ENCODE measurements at places on chromosomes 7 and 10.
A peak's percentile ranks its signal among the peaks of the same experiment; 100 is the strongest.

GRCh38 chr7:157360483-157361025 lies 23.8 kb downstream of the DNAJB6 start:
- DNase-seq, result no peak

GRCh38 chr10:33706191-33706590 lies 371.7 kb upstream of the NRP1 start:
- DNase-seq, result no peak

DNA sequence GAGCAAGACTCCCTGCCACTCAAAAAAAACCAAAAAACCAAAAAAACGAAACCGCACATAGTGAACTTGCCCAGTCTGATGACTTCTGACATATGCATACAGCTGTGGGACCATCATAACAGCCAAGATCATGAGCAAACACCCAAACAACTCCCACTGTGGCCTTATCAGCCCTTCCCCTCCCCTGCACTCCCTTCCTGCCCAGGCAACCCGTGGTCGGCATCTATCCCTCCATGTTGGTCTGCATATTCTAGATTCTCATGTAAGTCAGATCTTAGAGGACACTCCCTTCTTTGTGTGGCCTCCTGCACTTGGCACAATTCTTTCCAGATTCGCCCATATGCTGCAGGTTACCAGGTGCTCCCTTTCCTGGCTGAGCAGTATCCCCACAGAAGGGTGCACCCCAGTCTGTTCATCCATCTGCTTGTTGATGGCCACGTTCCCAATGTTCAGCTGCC lies 72.8 kb downstream of the GNA12 start:
- no peak for DNase-seq

GRCh38 chr7:52547308-52547910 lies 488.0 kb upstream of the POM121L12 start:
- no peak for DNase-seq

GRCh38 chr10:131310551-131311401 lies 745 bp downstream of the TCERG1L start:
- no peak for DNase-seq

GRCh38 chr10:117096599-117097201 lies 41.4 kb downstream of the VAX1 start:
- DNase-seq, result no peak

GRCh38 chr7:50664461-50664922 lies 99.3 kb upstream of the DDC start:
- DNase-seq, result no peak

DNA sequence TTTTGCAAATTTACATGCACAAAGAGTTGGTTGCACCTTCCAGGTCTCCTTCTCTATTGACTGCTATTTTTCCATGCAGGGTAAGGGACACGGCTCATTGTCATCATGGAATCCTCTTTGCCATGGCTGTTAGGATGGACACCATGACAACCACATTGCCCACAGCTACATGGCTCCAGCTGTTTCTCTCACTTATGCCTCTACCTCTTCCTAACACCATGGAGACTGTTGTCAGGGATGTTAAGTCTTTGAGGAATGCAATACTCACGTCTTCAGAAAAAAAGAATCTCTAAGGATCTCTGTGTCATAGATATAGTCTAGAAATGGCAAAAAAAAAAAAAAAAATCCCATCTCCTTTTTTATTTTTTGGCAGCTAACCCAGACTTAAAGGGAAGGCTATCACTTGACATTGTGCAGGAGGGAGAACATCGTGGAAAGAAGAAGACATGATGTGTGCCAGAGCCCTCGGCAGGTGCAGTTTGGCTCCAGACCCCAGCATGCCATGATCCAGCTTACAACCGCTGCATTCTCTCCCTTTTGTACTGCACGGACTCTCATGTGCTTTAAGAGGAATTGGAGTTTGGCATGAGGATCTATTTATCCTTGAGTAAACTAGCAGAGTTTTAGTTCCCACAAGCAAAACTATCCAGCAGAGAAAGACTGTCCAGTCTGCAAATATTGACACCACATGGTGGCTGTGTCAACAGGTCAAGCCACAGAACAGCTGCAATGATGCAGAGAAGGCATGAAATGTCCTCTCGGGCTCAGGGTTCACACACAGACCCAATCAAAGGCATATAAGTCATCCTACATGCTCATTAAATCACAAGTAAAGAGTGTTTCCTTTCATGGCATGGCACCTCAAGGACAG lies 70.8 kb downstream of the FRMD4A start:
- DNase-seq, result no peak

DNA sequence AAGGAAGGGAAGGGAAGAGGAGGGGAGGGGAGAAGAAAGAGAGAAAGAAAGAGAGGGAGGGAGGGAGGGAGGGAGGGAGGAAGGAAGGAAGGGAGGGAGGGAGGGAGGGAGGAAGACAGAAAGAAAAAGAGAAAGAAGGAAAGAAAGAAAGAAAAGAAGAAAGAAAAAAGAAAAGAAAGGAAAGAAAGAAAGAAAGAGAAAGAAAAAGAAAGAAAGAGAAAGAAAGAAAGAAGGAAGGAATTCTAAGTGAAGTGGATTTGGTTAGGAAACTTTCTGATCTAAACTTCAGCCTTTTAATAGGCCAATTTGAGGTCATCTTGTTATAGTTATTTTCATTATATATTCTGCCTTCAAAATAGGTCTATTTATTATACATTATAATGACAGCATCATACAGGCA lies 4.3 kb downstream of the CAV2 start:
- no peak for DNase-seq

DNA sequence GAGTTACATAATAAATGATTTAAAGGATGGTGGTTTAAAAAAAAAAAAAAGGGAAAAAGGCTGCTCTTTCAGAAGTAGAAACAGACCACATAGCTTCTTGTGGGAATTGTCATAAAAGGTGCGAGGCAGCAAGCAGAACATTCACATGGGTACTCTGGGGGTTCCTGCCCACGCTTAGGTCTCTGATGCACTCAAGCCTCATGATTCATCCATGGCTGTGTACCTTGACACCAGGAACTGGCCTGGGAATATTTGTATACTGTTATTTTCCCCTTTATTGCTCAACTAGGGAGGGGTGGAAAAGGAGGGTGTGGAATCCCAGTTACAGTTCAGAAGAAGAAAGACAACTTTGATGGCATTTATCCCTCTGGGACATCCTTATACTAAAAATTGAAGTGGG lies 4.0 kb downstream of the PON2 start:
- no peak for DNase-seq

GRCh38 chr10:75011221-75011620 lies 100.2 kb upstream of the SAMD8 start:
- DNase-seq, result no peak

- DNase-seq, result no peak
Measured at GRCh38 chr7:23472046-23472445, 1.8 kb upstream of the IGF2BP3 start.

- no peak for DNase-seq
Measured at GRCh38 chr10:30893208-30893607, 138.5 kb downstream of the ZNF438 start.

- DNase-seq, result no peak
Measured at GRCh38 chr7:24877790-24878311, 102.1 kb downstream of the OSBPL3 start.

GRCh38 chr7:55034776-55035175 lies 16.0 kb downstream of the EGFR start:
- DNase-seq, result no peak

DNA sequence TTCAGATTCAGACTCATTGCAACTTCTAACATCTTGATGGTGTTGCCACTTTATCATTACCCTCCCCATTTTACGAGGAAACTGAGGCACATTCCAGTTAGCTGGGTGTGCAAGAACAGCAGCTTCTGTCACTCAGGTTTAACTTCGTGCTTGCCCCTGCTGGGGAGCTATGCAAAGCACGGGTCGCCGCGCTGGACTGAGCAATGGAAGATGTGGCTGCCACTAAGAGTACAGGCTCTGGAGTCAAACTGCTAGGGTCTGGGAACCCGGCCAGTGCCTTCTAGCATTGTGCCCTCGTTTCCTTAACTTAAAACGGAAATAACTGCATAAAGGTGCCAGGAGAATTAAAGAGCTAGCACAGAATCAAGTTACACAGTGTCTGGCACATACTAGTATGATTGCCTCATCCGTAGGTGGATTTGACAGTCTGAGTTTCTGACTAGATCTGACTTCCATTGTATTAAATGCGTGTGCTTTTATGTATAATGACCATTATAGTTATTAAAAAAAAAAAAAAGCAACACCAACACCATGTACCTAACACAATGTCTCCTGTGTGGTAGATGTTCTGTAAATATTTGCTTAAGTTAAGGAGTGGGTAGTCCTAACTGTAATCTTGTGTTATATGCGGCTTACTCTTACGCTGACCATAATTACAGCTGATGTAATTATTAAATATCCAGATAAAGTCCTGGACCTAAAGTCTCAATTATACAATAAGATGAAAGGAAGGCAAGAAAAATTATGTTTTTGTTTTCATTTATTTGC lies 842 bp downstream of the ZNF22 start:
- peak; percentile 15 for DNase-seq

GRCh38 chr10:104291439-104291951 lies 22.5 kb downstream of the GSTO2 start:
- DNase-seq, result peak; percentile 76

DNA sequence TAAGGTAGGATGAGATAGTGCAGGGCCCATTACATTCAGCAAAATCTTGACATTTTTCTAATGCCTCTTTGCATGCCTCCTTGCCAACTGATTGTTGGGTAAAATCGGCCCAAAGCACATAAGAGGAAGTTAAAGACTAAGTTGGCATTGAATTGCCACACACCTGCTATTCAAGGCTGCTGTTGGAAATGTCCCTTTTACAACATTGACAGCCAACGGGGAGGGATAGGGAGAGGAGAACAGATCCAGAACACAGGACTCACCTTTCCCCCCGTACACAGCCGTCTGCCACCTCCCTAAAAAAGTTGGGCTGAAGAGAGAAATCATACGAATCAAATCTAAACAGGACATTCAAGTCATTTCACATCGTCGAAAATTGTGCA lies 695 bp downstream of the FAM237B start:
- no peak for DNase-seq

- DNase-seq, result no peak
Measured at GRCh38 chr10:110513949-110514348, 16.2 kb downstream of the DUSP5 start.

DNA sequence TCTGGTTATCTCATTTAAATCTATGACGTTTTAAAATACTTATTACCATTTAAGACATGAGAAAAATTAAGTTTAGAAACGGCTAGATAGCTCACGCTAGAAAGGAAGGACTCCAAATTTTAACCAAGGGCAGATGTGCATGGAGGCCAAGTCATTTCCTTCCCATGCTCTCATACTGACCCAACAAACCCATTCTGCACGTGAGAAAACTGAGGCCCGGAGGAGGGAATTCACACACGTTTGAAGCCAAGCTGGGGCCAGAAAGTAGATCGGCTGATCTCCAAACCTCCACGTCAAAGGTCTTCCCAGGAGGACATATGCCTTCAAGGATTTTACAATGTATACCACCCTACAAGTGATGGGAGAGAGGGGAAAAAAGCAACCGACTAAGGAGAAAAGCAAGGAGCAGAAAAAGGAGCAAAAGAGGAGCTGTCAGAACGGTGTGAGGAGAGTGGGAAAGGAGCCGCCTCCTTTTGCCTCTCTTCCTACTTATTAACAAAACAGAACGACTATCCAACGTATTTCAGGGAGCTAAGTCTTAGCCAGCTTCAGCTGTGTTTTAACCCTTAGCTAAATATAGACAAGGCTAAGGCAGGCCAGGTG lies 645 bp upstream of the SIRT1 start:
- no peak for DNase-seq

- DNase-seq, result no peak
Measured at GRCh38 chr10:70106958-70107791, 25.4 kb downstream of the AIFM2 start.

All from stimulated activated CD8-positive, alpha-beta memory T cell treated with anti-CD3 and anti-CD28 coated beads, Interleukin-4, amount 100 ng/mL, for 1 hour (primary cell).